Uterine smooth muscle cell (primary cell): ENCODE measurements at places on chromosomes 12 and 14. TPM values are rescaled to one million over a fixed set of nuclear protein-coding genes. Genes with fewer than 3 reads are reported as not detected.

The MANSC4 gene
- not detected in 2 replicates for total RNA-seq

The NGB gene
- not detected in 2 replicates for total RNA-seq

The CLEC2D gene
- 3.1 and 5.4 TPM in 2 replicates for total RNA-seq

The EXOC3L4 gene
- total RNA-seq = 0.50 TPM in 1 of 2 replicates, not detected in the other

The PIP4K2C gene
- 13.6 and 16.5 TPM in 2 replicates for total RNA-seq

The AP5M1 gene
- total RNA-seq = 16.5 and 20.7 TPM in 2 replicates

The BRAP gene
- 18.0 and 19.4 TPM in 2 replicates for total RNA-seq

The ZNF891 gene
- total RNA-seq = 1.00 and 1.4 TPM in 2 replicates

The PRKD1 gene
- 8.3 and 10.7 TPM in 2 replicates for total RNA-seq

The SDS gene
- total RNA-seq = not detected in 2 replicates

The NEUROD4 gene
- total RNA-seq = not detected in 2 replicates

The PPFIA2 gene
- 6.2 and 7.3 TPM in 2 replicates for total RNA-seq

The ACOT4 gene
- 0.22 and 1.00 TPM in 2 replicates for total RNA-seq
